ENCODE measurements at places on chromosomes 3 and 15.

- DNase-seq, result no peak
Measured at GRCh38 chr3:35383719-35384555, 255.4 kb upstream of the ARPP21 start.

GRCh38 chr15:66803182-66803729 lies 101.2 kb downstream of the SMAD6 start:
- no peak for DNase-seq

DNA sequence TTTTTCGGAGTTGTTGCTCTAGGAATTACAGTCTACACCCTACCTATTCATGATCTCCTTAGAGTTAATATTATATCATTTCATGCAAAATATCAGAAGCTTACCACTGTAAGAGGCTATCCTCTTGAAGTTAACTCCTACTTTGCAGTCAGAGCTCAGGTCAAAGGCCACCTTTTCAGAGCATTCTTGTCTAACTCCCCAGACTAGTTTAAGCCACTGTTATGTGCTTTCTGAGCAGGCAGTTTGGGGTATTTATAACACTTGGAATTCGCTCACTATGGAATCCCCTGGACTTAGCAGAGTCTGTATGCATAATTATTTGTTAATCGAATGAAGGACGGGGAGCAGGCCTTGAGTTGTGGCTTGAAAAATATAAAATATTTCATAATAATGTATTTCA lies 21.7 kb downstream of the MED12L start:
- no peak for DNase-seq

DNA sequence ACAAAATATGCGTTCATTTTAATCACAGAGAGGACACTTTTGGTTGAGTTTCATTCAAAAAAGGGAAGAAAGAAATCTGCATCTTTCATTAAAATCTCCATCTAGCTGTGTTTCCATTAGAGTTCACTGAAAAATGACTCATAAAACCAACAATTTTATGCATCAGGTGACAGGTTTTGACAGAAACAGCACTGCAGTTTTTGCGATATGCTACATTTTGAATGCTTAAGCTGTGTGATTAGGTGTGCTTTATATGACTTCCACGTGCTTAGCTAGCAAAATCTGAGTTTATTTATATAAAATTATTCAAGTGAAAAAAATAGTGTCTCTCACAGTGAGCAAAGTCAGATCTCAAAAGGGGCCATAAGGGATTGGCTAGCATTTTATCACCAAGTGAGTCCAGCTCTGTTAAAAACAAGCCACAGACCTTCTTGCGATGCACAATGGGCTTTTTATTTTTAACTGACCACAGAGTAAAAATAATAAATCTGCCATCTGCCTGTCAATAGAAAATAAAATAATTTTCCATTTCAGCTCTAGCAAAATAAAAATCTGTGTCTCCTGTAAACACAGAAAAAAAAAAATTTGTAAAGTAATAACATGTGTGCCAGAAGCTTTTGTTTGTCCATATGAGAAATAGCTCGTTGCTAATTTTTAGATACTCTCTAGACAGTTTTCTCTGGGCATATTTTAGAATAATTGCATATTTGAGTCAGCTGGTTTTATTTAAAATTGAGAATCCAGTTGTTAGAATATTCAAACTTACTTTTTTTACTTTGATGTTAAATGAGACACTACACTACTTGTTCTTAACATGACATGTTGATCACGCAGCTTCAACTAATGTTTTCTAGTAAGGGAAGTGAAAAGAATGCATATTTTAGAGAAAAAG lies 409.8 kb downstream of the ROBO2 start:
- DNase-seq, result no peak

DNA sequence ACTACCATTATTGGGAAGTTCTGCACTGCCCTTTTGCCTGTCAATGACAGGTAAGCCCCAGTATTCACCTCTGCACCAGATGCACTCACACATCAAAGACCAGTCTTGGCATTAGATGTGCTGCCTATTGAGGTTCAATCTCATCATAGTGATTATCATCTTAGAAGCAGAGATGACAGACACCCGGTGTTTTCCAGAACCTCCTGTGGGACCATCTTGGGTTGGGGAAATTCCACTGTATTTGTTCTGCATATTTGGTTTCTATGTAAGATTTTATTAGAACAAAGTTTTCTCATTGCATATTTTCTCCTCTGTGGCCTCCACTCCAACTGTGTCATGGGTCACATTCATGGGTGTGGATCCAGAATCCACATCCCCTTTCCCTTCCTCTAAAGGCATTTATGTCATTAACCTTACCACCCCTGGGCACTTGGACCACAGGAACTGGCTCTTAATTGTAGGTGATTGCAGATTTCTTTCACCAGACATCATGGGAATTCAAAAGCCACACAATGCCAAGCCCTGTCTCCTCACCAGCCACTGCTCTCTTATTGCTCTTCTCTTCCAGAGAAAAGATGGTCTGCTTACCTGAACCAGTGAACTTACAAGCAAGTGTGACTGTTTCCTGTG lies 31.2 kb downstream of the PLA1A start:
- no peak for DNase-seq

DNA sequence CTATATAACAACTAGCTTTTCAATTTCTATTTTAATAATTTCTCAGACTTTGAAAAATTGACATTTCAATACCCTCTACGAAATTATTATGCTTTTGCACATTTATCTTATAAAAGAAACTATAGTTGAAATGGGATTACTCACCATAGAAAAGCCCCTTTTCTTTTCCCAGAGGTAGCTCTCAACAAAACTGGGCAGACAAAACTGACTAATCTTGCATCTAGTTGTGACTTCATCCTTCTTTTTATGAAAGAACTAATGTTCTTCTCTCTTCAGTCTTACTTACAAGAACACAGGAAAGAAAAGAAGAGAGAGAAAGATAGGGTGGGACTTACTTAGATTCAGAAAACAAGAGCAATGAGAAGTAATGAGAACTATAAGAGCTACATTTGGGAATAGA lies 61.0 kb downstream of the GPR160 start:
- no peak for DNase-seq

DNA sequence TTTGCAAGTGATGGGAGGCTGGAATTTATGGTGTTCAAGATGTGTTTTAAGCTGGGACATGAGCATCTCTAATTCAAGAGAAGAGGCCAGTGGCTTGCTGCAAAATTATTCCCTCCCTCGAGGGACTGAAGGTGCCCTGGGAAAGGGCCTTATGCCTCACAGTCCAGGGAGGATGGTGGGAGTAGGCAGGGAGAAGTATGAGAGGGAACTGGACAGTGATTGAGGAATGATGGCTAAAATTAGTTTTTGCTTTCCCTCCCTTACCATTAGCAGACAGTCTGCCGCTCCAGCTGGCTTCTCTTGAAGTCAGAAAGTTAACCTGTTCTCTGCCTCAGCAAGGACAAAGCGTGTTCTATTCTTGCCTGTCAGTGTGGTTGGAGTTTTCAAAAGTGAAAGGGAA lies 139.8 kb upstream of the SEMA6D start:
- no peak for DNase-seq

- DNase-seq, result no peak
Measured at GRCh38 chr3:80785475-80785874, 976.0 kb downstream of the GBE1 start.

DNA sequence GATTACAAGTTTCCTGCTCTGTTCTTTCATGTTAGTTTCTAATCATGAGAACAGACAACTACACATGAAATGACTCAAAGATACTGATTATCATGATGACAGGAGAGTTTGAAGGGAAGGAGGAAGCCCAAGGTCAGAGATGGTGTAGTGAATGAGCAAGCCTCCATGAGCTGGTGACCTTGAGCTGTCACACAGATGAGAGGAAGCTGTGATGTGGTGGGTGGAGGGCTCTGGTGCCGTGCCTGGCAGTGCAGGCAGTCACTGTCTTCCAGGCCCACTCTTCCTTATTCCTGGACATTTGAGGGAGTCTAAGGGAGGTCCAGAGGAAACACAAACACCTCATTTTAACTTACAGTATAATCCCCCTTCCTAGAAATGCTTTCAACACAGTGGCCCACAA lies 133.4 kb upstream of the ROPN1 start:
- DNase-seq, result no peak

GRCh38 chr3:194711286-194711685 lies 25.6 kb downstream of the FAM43A start:
- no peak for DNase-seq

DNA sequence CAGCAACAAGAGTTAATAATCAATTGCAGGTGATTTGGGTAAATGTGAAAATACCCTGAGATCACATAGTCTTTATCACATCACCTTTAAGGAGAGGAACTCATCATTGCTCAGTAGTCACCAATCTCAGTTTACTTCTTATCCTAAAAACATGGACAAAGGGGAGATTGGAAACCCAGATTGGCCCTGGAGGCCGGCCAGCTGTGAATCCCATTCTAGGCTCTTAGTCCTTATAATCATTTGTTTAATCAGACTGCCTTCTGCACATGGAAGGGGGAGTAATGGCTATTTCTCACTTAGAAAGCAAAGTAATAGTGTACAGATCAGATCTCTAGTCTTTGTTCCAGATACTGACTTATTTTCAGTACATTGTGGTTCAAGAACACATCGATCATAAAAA lies 37.2 kb upstream of the CPB1 start:
- DNase-seq, result no peak

DNA sequence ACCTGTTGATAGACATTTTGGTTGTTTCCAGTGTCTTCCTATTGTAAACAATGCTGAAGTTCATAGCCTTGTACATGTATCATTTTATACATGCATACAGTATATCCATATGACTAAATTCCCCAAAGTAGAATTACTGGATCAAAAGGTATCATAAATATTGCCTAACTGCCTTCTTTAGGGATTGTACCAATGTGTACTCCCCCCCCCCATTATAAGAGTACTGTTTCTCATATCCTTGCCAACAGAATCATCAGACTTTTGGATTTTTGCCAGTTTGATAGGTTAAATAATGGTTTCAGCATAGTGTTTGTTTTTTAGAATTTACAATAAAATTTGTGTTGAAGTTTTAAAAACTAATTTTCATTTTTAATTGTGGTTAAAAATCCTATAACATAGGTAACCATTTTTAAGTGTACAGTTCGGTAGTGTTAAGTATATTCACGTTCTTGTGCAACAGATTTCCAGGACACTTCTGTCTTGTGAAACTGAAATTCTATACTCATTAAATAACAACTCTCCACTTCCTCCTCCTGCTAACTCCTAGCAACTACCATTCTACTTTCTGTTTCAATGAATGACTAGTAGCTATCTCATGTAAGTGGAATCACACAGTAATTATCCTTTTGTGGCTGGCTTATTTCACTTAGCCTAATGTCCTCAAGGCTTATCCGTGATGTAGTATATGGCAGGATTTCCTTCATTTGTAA lies 30.8 kb upstream of the MAP3K13 start:
- no peak for DNase-seq

DNA sequence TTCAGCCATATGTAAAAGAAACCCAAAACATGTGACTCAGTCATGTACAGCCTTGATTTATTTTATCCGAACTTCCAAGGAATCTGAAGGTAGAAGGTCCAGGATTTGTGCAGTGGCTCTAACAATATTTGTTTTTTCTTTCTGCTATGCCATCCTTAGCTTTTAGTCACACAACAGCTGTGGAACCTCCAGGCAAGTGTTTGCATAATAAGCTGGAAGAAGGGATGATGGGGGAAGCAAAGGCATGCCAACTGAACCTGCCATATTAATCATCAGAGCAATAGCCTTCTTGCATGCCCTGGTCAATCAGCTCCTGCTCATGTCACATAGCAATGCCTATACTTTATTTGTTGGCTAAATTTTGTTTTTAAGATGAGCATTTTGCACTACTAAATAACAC lies 444.7 kb upstream of the ARPP21 start:
- DNase-seq, result no peak

DNA sequence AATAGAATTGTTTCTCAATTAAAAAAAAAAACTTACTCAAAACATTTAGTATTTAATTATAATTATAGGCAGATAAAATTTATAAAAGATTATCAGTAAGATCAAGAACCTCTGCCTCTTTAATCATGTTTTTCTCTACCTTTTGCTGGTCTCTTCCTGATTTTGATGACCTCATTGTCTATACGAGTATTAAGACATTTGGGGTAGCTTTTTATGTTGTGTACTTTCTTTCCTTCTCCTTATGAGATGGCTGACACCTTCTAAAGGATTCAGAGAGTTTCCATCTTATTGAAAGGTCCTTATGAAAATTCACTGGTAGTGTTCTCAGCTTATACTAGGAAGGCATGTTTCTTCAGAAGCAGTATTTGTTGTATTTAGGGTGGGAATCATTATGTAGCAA lies 426.3 kb downstream of the LPP start:
- DNase-seq, result no peak

GRCh38 chr3:84961521-84962255 lies 2.9 kb downstream of the CADM2 start:
- DNase-seq, result no peak

- DNase-seq, result no peak
Measured at GRCh38 chr3:67678665-67679064, 24.3 kb upstream of the SUCLG2 start.

- no peak for DNase-seq
Measured at GRCh38 chr15:49462232-49462844, 39.3 kb downstream of the FGF7 start.

DNA sequence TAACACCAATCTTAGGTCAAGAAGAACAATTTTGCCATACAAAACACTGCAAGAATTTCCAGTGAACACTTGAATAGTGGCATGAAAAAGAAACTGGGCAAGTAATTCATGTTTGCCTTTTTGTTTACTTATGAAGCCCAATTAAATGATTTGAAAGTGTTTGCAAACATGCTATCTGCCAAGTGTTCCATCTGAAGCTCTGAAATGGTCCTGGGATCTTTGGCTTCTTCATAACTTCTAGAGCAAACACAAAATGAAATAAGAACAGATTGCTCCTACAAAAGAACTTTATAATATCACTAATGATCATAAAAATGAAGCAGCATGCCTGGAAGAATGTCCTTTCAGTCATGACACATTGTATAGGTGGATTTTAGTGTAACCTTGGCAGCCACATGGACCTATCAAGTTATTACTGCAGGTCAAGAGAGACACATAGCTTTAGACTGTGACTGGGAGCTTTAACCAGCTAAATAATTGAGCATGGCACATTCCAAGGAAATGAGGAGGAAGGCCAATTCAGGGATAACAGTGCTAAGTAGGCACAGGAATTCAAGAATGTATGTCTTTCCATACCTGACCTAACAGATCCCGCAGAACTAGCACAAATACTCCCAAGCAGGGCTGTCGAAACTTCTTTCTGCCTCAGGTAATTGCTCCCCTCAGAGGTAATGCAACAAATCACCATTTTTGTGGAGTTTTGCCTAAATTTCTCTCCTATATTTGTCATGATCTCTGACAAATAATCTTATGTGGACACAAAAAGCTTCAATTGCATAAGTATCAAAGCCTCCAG lies 144.6 kb downstream of the DUT start:
- DNase-seq, result no peak

DNA sequence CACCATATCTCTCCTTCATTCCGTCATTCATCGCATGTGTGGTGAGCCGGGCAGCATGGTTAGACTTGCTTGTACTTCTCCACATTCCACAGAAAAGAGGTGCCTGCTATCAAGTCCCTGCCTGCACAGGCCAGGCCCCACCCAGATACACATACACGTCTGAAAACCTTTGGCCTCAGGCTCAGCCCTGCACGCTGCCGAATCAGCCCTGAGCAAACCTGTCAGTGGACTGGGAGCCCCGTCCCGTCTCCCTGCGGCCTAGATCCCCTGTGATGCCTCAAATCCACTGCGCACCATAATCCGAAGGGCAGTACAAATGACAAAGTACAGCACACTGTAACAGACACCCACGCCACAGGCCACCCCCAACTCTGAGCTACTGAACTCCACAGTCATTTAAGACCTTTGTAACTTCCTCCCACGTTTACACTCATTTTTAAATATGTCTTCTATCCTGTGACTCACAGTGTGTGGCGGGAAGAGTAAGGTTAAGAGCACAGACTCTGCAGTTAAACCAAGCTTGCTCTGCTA lies 67.1 kb downstream of the MB21D2 start:
- DNase-seq, result peak; percentile 13
